Esophagus muscularis mucosa (tissue), 4 donors: ENCODE measurements at places on chromosomes 16 and 17.
A peak's percentile ranks its signal among the peaks of the same experiment; 100 is the strongest.

DNA sequence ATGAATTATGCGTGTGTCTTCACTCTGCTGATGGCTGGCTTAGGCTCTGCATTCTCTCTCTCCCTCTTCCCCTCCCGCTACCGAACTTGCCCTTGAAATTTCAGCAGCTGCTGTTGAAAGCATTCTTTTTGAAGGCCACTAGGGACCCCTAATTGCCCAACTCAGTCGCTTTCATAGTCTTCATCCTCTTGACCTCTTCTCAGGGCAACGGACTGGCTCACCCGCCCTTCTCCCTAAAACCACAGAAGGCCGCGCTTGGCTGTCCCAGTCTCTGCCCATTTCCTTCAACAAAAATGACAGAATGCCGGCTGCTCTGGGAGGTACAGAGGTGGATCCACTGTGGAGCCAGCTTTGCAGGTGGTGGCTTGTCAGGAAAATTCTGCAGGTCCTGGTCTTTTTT lies 21.0 kb upstream of the FMNL1 start:
- H3K4me1 ChIP-seq = peaks cover 20% of the 10 kb centered on the region
- no peak overlapping the region for H3K27ac ChIP-seq
- DNase-seq = no peak
- H3K36me3 ChIP-seq = no peaks in the 10 kb centered on the region
- no peak overlapping the region for H3K4me3 ChIP-seq
- no peaks in the 10 kb centered on the region for H3K27me3 ChIP-seq

- H3K4me3 ChIP-seq = no peak overlapping the region
- H3K27ac ChIP-seq = no peak overlapping the region
- H3K4me1 ChIP-seq = peaks cover 22% of the 10 kb centered on the region
- no peaks in the 10 kb centered on the region for H3K27me3 ChIP-seq
- no peaks in the 10 kb centered on the region for H3K36me3 ChIP-seq
These were observed 3.8 kb upstream of the SLC47A2 start for GRCh38 chr17:19720210-19720475.

DNA sequence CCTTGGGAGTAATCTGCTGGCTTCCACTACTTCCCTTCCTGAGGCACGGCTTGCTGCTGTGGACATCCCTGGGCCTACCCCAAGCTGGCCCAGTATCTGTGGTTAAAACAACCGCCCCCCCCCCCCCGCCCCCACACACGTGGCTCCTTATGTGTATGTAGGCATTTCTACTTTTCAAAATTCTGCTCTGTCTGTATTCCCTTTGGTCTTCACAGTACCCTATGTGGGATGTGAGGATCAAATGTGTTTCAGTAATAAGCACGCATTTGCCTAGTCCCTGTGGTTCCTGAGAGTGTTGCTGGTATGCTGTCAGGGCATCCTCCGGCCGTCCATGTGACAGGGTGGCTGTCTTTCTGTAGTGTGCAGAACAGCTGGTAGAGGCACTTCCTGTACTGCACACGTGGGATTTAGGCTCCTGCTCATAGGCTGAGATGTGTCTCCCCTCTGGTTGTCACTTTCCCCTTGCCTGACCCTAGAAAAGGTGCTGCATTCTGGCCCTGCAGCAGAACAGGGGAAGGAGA lies 2.2 kb downstream of the NT5M start:
- H3K36me3 ChIP-seq = no peaks in the 10 kb centered on the region
- no peak overlapping the region for H3K27ac ChIP-seq
- DNase-seq = no peak
- no peak overlapping the region for H3K4me3 ChIP-seq

- peaks cover 22% of the 10 kb centered on the region for H3K4me1 ChIP-seq
- DNase-seq = no peak
- peaks cover 19% of the 10 kb centered on the region for H3K27me3 ChIP-seq
- no peaks in the 10 kb centered on the region for H3K36me3 ChIP-seq
- peak overlapping the region; percentile 80 for H3K27ac ChIP-seq
These were observed 30.0 kb downstream of the METRNL start for GRCh38 chr17:83109386-83109785.

DNA sequence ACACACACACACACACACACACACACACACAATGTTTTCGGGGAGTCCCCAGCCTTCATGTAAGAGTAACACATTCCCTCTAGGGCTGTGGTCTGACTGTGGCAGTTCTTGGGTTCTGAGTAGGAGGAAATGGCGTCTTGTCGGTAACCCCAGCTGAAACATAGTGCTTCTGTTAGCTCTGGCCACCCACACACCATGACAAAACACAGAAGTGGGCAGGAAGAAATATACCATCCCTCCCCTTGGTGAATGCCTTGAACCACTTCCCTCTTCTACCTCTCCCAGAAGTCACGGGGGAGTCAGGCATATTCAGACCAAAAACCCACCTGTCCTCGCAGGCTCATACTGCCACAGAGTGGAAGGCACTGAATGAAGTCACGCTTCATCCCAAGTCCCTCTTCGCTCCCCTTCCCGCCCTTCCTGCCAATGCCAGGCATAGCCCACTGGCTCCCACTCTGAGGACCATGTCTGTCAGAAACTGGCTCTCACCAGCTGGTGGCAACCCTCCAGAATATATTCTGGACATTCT lies 11.5 kb downstream of the SLC35B1 start:
- no peaks in the 10 kb centered on the region for H3K27me3 ChIP-seq
- H3K4me3 ChIP-seq = no peak overlapping the region
- no peak overlapping the region for H3K27ac ChIP-seq
- no peak for DNase-seq
- H3K4me1 ChIP-seq = peaks cover 24% of the 10 kb centered on the region

DNA sequence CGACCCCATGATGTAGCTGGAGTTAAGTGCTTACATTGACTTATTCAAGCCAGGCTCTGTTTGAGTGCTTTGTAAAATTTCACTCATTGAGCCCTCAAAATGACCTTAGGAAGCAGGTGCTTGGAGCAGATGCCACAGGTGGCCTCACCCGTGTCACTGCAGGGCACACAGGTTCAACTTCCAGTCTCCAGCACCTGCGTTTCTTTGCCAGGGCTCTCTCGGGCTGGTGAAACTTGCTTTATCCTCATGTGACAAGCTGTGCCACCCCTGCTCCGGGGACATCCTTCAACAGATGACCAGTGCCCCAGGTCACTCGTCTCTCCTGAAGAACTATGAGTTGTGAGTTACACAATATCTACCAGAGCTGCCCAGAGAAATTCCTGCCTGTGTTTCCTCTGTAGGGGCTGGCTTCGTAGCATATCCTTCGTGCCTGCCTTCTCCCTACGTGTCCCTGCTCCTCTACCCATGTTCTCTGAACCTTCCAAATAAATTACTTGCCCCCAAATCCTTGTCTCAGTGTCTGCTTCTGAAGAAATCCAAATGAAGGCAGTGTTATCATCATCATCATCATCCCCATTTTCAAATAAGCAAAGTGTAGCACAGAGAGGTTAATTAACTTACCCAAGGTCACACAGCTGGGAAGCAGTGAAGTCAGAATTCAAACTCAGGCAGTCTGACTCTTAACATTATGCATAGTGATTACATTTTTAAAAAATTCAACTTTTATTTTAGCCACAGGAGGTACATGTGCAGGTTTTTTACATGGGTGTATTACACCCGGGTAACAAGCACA lies 352.5 kb downstream of the NPIPA8 start:
- H3K27ac ChIP-seq = no peak overlapping the region
- no peaks in the 10 kb centered on the region for H3K4me1 ChIP-seq
- DNase-seq = no peak
- H3K36me3 ChIP-seq = no peaks in the 10 kb centered on the region
- H3K27me3 ChIP-seq = no peaks in the 10 kb centered on the region

GRCh38 chr16:72657791-72658190 lies 390.1 kb downstream of the ZFHX3 start:
- H3K36me3 ChIP-seq = no peaks in the 10 kb centered on the region
- H3K27me3 ChIP-seq = no peaks in the 10 kb centered on the region
